ENCODE measurements at places on chromosomes 11 and 22.

- DNase-seq = no peak
Measured at GRCh38 chr11:112129656-112130055, 34.2 kb downstream of the IL18 start.

DNA sequence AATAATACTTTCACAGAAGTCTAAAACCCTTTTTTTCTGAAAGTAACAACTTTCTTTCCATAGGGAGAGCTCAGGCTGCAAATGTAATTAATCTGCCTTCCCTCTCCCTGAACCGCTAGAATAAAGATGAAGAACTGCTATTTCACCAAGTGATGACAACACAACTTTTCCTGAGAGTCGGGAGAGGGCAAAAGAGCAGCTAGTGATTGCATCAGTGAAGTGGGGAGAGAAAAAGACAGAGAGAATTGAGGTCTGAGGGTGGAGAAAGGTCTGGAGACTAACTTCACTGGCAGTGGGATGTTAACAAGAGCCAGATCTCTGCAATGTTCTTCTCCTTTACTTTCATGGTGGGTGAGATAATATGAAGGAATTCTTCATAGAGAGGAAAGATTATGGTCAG is 10.9 kb upstream of the MPEG1 start:
- no peak for DNase-seq

DNA sequence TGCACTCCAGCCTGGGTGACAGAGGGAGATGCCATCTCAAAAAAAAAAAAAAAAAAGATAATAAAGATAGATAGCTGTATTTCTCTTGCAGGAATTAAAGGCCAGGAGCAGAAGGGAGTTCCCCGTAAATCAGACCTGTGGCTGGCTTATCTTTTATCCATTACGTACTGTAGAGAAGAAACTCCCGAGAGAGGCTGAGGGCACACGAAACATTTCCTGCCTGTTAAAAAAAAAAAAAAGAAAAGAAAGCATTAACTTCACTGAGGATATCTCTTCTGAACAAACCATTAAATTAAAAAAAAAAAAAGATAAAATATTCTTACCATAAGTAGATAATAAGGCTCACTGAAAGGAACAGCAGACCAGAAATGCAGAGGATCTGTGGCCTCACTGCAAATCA is 22.5 kb downstream of the P4HA3 start:
- DNase-seq = no peak

DNA sequence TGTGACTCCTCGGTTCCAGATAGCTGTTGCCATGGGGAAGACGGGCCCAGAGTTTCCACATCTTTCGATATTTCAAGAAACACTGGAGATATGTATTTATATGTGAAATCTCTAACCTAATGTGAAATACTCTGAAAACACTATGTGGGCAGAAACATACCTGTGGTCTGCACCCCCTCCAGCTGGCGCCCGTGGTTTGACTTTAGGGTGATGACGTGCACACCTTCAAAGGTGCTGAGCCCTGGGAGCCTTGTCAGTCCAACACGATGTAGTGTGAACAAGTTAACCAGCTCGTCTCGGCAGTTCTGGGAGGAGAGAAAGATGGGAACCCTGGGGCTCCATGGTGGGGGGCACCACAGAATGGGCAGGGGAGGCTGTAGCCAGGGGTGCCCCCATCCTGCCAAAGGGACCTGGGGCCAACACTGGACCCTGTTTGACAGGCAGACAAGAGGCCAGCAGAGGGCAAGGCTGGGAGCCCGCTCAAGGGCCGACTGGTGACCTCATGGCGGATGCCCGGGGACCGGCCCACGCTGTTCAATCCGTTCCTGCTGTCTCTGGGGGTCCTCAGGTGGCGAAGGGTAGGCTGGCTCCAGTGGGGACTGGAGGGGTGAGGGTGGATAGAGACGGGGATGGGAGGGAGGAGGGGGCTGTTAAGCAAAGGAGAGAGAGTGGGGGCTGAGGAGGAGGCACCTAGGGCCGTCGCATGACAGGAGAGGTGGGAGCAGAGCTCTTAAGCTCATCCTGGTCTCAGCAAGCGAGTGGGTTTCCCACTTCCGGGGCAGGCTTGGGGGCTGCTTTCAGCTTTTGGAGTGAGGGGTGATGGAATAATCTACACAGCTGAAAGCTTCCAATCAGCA is 43.8 kb downstream of the TRIOBP start:
- no peak for DNase-seq

DNA sequence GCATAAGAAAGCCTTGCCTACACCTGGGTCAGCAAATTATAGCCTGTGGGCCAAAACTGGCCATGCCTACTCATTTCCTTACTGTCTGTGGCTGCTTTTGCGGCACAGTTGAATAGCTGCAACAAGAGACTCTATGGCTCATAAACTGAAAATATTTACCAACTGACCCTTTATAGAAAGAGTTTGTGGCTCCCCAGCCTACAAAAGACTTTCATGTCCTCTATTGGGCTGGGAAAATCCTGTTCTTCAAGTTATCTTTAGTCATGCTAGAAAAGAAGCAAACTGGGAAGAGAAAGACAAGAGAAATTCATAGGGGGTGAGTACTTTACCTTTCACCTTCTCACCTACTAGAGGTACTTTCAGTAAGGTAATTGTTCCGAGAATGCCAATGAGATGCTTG is 175.1 kb downstream of the SWAP70 start:
- DNase-seq = no peak
